ENCODE measurements at places on chromosomes 7 and 10.

- no peak for DNase-seq
Measured at GRCh38 chr7:41491308-41491707, 211.6 kb downstream of the INHBA start.

- DNase-seq = no peak
Measured at GRCh38 chr10:69333205-69333604, 54.9 kb downstream of the HK1 start.

GRCh38 chr10:27820637-27821036, 75.0 kb upstream of the MKX start:
- DNase-seq = no peak

DNA sequence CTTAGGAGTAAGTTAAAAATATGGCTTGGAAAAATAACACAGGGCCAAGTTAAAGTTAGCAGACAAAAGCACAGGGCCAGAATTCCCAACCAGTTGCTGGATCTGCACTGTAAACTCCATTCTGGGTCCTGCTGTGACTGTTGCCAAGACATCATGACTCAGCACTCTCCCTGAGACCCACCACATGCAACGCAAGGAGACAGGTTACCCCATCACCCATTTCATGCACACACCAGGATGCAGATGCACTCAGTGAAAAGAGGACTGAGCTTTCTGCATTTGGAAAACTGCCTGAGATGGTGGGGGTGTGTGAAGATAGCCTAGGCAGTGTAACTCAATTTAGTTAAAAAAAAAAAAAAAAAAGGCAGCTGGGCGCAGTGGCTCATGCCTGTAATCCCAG, 97.6 kb upstream of the ZNF438 start:
- DNase-seq = no peak

DNA sequence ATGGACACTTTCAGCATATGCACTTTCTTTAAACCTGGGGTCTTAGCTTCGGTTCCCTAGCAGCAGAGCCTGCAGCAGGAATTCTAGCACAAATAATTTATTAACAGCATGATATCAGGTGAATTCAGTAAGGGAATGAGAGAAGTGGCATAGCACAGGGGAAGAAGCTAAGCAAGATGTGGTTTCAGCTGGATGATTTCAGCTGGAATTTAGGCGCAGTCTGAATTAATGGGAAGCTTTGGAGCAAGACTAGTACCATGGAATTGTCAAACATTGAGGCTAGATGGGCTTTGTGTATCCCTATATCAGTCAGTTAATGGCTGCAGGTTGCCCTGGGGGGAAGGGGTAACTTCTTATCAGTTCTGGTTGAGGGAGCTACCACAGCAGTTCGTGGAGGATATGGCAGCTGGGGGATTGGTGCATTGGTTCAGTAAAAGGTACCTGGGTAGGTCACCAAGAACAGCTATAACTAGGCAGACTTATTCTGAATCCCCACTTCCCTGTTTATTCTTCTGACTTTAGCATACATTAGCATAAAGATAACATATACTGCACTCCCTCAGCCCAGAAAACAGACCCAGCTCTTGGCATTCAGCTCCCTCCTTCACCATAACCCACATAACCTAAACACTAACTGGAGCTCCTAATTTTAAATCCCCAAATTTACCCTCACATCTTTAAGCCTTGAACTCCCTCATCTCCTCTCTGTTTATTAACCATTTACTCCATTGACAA, 46.8 kb upstream of the NAMPT start:
- no peak for DNase-seq

GRCh38 chr10:98790817-98791216, 344.1 kb upstream of the HPS1 start:
- no peak for DNase-seq

DNA sequence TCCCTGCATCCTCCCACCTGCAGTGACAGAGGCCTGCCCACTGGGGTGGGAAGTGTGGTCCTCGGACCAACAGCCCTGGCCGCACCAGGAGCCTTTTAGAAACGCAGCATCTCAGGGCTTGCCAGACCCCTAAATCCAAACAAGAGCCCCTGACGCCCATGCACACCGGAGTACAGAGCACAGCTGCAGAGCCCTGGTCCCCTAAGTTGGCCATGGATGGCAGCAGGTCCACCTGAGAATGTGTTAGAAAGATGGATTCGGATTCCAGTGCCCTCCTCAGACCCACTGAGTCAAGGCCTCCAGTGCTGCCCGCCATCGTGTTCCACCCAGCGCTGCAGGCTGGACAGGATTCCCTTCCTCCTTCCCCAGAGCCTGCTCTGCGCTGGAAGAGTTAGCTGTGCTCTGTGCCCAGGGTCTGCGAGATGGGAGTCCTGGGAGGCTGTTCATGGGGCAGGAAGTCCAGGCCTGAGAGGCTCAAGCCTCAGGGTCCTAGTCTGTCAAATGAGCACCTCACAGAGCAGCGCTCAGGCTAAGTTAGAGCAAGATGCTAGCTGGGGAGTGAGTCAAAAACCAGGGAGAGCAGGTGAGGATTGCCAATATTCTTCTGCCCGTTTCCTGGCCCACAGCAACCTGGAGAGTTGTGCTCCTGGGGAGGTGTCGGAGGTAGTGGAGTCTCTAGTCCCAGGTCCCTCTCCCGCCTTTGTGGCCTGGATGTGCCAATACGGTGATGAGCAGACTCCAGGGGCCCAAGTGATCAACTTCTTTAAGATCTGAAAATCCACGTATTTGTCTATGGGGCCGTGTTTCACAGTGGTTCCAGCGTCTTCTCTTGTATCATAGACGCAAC, 95.9 kb upstream of the GPR26 start:
- DNase-seq = no peak

DNA sequence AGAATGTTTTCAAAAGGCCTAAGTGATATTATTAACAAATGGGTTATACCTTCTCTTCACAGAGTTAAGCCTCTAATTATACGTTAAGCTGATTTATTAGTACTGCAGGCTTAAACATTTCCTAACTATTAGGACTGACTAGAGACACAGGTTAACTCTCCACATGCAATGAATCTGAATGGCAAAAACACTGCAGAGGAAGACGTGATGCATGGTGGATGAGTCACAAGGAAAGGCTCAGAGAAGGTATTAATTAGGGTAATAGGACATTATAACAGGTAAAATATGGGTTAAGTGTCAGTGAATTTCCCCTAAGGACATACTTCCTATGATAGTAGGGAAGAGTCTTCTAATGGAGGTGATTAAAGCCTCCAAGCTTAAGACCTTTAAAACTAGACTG, 24.7 kb upstream of the SEM1 start:
- DNase-seq = no peak

DNA sequence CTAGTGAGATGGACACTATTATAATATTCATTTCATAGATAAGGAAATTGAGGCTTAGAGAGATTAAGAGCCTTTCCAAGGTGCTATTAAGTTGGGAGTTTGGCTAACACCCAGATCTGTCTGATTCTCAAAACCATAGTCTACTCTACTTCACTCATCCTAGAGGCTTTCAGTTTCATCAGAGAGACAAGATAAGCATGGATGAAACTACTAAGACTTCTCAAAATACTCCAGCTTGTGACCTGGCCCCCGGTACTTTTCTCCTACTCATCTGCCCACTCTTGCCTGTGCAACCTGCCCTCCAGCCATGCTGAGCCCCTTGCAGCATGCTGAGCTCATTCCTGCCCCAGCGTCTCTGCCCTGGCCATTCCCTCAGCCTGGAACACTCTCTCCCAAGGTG, 12.2 kb upstream of the SLC35B4 start:
- no peak for DNase-seq

DNA sequence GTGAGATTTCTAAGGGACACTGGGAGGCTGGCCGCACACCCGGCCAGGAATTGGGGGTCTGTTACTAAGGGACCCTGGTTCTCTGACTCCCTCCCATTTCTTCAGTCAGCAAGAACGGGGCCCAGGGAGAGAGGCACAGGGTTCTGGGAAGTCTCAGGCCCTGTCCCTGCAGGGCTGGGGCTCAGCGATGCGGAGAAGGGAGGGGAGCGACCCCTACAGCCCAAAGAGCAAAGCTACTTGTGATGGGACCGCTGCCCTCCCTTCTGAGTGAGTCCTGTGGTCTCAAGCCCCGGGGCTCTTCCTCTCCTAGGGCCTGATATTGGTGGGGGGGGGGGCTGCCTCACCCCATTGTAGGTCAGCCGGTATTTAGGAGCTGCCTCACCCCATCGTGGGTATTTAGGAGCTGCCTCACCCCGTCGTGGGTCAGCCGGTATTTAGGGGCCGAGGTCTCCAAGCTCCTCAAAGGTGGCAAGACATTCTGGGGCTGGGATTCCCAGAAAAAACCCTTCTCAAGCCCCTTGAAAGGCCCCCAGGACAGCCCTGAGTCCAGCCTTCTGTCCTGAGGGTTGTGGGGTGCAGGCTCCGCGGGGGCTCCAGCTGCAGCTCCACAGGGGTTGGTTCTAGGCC, 16.9 kb upstream of the NKX6-2 start:
- DNase-seq = no peak

GRCh38 chr10:129448539-129448938, 18.5 kb upstream of the MGMT start:
- DNase-seq = no peak

GRCh38 chr10:96406091-96406490, 47.3 kb upstream of the OPALIN start:
- DNase-seq = no peak

DNA sequence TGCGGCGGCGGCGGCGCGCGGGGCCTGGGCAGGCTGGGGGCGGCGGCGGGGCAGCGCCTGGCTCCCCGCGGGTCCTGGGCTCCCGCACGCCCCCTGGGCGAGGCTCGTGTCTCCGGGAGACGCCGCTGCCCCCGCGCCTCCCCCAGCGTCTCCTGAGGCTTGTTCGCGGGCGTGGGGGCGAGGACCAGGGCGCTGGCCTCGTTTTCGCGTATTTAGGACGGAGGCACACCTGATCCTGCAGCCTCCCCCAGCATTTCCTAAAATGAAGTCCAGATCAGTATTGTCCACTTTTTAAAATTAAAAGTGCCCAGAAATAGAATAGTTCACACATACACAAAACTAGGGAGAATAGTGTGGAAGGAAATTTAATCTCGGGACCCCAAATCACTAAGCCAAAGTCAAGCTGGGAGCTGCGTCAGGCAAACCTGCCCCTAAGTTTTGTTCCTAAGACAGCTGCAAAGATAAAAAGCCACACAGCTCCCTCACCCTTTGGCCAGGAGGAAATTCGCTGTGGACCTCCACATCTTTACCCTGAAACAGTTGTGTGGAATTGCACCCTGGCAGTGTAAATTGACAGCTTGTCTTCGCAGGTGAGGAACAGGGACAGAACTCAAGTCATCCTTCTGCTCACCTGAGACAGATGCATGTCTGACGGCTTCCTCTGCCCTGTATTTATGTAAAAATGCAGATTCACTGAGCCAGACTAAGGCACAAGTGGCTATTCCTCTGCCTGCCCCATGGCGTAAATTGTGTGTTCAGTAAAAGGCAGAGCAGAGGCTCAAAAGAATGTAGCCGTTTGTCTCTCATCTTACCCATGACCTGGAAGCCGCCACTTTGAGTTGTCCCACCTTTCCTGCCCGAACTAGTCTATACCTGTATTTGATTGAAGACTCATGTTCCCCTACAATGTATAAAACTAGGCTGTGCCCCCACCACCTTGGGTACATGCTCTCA, 740 bp downstream of the GALNT11 start:
- no peak for DNase-seq

- no peak for DNase-seq
Measured at GRCh38 chr10:12469345-12469744, 120.0 kb downstream of the CAMK1D start.

- DNase-seq = no peak
Measured at GRCh38 chr10:3527869-3528268, 257.1 kb downstream of the KLF6 start.

GRCh38 chr7:155590215-155591018, 44.1 kb upstream of the CNPY1 start:
- no peak for DNase-seq

- no peak for DNase-seq
Measured at GRCh38 chr7:93601363-93601762, 26.8 kb upstream of the CALCR start.

GRCh38 chr7:156516791-156517378, 123.7 kb upstream of the RNF32 start:
- DNase-seq = no peak

- DNase-seq = peak; percentile 56
Measured at GRCh38 chr10:132446661-132447445, 49.9 kb downstream of the PWWP2B start.

DNA sequence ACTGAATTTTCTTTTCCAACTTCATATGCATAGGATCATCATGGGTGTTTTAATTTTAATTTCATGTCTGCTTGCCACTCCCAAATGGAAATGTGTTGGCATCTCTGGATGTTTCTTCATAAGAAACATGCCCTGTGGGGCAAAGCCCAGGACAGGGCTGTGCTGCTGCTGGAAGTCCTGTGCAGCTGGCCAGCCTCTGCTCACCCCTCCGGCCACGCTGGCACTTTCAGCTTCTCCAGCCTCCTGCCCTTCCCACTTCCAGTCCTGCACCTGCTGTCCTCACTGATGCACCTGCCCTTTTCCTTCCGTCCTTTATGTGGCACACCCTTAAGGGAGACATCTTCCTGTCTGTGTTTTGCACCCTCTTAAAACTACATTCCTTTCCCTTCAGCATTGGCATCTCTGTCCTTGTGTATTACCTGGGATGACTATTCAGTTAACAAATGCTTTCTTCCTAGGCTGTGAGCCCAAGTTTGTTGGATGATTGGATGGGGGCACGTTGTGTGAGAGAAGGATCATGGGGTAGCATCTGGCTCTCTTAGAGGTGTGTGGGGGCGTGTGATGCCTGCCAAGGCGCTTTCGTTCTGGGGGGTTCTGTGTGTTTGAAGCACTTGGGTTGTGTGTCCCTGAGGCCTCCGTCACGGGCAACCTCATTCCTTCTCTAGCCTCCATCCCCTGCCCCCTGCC, 56.8 kb downstream of the TCF7L2 start:
- no peak for DNase-seq

DNA sequence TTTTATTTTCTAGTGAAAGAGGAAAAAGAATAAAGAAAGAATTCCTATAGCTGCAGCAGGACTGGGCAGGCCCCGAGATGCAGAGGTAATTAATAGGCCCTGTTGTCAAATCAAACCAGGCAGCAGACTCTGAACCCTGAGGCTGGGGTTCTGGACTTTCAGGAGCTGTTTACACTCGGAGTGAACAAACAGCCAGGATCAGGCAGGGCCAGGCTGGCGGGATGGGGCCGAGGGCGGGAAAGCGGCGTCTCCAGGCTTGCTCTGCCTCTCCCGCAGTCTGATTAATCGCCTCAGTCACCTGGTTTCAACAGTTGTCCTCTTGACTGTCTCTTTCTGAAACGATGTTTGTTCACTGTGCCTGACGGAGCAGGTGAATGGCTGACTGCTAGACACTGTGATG, 675.4 kb upstream of the FOXK1 start:
- DNase-seq = no peak

DNA sequence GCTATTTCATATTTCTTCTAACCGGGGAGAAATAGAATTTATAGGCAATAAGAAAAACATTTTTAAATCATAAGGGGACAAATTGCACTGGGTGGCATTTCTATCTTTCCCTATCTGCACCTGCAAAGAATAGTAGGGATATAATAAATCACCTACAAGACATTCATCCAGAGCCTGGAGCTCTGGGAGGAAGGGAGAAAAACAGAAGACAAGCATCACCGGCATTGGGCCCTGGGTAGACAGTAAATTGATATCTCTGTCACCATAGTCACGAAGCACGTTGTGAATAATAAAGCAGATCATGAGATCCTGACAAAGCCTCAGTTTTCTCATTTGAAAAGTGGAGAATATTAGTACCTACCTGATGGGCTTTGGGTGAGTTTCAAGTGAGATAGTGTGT, 685.6 kb downstream of the XPNPEP1 start:
- no peak for DNase-seq

All from activated CD8-positive, alpha-beta memory T cell treated with anti-CD3 and anti-CD28 coated beads for 48 hours (primary cell).